ENCODE measurements at places on chromosomes 4 and X.

- DNase-seq, result no peak
These were observed at the start of gene BEX1 for GRCh38 chrX:103063918-103064434. Gene BEX1, minus strand, starts transcription at chrX:103064171. Its CDS starts 897 bp downstream, at chrX:103063274.

GRCh38 chr4:155495572-155496293 is 119.0 kb upstream of the MAP9 start:
- DNase-seq, result no peak

DNA sequence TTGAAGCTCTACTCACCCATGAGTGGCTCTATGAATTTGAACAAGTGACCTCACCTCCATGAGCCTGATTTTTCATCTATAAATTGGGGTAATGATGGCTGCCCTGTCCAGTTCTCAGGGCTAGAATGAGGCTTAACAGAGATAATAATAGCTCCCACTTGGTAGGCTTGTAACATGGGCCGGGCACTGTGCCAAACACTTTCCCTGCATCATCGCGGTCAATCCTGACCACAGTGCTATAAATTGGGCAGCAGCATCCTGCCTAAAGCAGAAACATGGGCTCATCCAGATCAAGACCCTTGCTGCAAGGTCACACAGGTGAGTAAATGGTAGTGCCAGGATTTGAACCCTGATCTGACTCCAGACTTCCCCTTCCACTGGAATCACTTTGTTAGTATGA is 12.8 kb downstream of the APLN start:
- DNase-seq, result no peak

DNA sequence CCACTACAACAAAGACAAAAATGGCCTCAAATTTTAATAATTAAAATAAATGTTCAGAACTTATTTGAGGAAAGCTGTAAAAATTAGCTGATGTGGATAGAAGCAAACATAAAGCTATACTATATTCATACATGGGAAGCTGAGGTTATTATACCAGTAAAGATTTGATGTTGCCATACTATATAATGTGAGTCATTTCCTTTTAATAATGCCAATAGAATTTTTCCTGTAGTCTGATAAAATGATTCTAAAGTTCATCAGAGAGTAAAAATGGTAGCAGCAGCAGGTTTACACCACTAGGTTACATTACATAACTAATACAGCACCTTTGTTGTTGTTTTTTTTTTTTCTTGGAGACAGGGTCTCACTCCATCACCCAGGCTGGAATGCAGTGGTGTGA is 45.5 kb upstream of the CYP2U1 start:
- DNase-seq, result no peak

DNA sequence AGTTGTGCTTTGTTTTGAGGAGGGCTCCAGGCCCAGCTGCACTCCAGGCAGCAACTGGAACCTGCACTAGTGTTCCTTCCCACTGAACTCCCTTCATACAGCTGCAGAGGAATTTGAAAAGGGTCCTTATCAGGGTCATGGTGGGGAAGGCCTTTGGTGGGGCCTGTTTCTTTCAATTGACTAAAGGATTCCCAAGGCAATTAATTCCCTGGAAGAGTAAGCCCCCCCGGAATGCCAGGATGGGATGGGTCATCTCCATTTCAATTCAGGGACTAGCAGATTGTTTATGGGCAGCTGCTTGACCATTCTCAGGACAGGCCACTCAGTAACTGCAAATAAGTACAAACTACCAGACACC is 45.3 kb downstream of the TSC22D3 start:
- DNase-seq, result no peak

- no peak for DNase-seq
These were observed 852.0 kb downstream of the PCDH18 start for GRCh38 chr4:136680271-136680670.

DNA sequence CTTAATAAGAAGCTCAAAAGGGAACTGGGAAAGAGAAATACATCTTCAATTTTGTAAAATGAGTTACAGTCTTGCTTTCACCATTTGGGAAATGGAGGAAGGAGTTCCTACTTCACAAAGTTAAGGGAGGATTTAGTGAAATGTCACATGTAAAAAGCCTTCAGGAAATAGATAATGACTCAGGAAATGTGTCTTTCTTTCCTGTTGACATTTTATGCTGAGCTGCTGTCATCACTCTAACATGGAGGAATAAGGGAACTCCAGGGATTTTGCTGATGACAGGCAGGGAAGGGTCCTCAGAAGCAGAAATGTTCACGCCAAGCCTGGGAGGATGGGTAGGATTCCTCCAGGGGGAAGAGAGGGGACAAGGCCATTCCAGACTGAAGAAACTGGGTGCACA is 251.1 kb downstream of the USP46 start:
- DNase-seq, result no peak

GRCh38 chr4:70703619-70704214 is 15.4 kb downstream of the UTP3 start:
- no peak for DNase-seq

DNA sequence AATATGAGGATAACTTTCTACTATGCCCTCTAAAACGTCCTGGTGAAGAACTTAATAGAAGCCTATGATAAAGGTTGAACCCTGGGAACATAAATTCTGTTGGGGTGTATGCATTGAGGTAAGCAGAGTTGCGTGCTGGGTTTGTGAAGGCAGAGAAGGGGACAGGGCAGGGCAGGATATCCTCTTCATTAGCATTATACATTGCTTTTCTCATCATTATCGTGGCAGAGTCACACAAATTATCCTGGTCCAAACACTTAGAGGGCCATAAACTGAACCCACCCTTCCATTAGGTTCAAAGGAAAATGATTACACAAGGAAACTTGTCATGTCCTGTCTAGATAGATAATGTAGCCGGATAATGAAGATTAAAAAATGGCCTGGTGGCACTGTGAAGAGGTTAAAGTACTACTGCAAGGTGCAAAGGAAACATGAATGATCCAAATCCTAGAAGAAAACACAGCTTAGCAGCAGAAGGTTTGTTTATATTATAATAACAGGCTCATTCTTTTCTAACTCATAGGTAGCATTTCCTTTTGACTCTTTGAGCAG is 189.1 kb downstream of the SPCS3 start:
- no peak for DNase-seq

- no peak for DNase-seq
These were observed 17.4 kb downstream of the BBS12 start for GRCh38 chr4:122749704-122750454.

GRCh38 chrX:118347131-118347530 is 1.2 kb downstream of the WDR44 start:
- DNase-seq, result no peak

GRCh38 chr4:1290165-1290977 is 680 bp downstream of the MAEA start:
- no peak for DNase-seq

- no peak for DNase-seq
These were observed 14.2 kb downstream of the C4orf33 start for GRCh38 chr4:129109965-129110824.
